ENCODE measurements at places on chromosomes 12 and 14. TPM values are rescaled to one million over a fixed set of nuclear protein-coding genes. Genes with fewer than 3 reads are reported as not detected.

DNA sequence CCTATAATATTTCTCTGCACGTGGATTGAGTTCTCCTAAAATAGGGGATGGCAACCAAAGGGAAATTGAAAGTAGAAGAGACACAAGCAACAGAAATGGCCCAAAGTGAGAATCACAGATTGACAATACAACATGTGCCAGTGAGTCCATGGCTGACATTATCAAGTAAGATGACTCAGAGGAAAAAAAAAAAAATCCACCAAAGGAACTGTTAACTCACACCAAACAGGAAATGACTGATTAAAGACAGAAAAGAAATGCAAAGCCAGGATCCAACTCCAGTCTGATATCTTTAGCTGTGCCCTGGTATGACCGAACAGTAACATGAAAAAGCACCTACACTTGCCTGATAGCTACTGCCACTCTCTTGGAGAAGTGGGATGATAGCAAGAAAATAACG is 485.0 kb downstream of the PRKD1 start:
- no peak overlapping the region for H3K4me3 ChIP-seq
- H3K4me1 ChIP-seq: peaks cover 3% of the 10 kb centered on the region
- no peaks in the 10 kb centered on the region for H3K27me3 ChIP-seq
- H3K36me3 ChIP-seq: no peaks in the 10 kb centered on the region
- DNase-seq: peak; percentile 79

GRCh38 chr14:92644171-92644969 is 104.1 kb downstream of the LGMN start:
- peaks cover 17% of the 10 kb centered on the region for H3K36me3 ChIP-seq
- DNase-seq: peak; percentile 85
- peaks cover 38% of the 10 kb centered on the region for H3K4me1 ChIP-seq
- no peaks in the 10 kb centered on the region for H3K27me3 ChIP-seq
- peak overlapping the region; percentile 76 for H3K27ac ChIP-seq

The CPM gene
- 8.8 TPM for total RNA-seq

The PTGDR gene
- not detected for total RNA-seq

The RNASE3 gene
- not detected for total RNA-seq

DNA sequence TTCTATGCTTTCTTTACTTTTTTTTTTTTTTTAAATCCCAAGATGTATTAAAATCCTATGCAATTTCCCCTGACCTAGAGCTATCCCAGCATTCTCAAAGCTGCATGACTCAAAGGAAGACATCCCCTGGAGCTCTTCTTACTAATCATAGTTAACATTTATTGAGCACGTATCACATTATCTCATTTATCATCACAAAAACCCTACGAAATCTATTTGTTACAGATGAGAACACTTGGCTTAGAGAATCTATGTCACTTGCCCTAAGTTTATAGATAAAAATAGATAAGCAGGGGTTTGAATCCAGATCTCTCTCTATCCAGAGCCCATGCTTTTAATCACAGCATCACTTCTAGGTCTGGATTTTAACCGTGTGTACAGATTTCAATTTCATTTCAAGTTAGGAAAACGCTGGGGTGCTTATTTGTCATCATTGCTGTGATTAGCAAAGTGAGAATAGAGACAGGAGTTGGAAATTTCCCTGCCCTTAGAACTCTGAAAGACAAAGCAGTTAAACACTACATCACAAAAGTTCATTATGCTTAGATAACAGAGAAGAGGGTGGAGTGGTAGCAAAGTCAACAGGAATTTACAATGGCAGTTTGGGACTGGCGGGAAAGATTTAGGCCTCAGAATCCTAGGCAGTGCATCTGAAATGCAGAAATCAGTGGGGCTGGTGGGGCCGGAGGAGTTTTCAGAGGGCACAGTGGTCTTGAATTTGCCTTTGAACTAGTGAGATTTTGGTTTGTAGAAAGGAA is 177.7 kb upstream of the FRMD6 start:
- no peak overlapping the region for H3K27ac ChIP-seq
- peak; percentile 74 for DNase-seq
- no peak overlapping the region for H3K4me3 ChIP-seq
- H3K36me3 ChIP-seq: no peaks in the 10 kb centered on the region
- H3K4me1 ChIP-seq: peaks cover 10% of the 10 kb centered on the region

- no peaks in the 10 kb centered on the region for H3K36me3 ChIP-seq
- H3K4me3 ChIP-seq: no peak overlapping the region
- H3K27me3 ChIP-seq: no peaks in the 10 kb centered on the region
- no peaks in the 10 kb centered on the region for H3K4me1 ChIP-seq
These were observed 162.5 kb downstream of the C12orf50 start for GRCh38 chr12:87866578-87867292.

DNA sequence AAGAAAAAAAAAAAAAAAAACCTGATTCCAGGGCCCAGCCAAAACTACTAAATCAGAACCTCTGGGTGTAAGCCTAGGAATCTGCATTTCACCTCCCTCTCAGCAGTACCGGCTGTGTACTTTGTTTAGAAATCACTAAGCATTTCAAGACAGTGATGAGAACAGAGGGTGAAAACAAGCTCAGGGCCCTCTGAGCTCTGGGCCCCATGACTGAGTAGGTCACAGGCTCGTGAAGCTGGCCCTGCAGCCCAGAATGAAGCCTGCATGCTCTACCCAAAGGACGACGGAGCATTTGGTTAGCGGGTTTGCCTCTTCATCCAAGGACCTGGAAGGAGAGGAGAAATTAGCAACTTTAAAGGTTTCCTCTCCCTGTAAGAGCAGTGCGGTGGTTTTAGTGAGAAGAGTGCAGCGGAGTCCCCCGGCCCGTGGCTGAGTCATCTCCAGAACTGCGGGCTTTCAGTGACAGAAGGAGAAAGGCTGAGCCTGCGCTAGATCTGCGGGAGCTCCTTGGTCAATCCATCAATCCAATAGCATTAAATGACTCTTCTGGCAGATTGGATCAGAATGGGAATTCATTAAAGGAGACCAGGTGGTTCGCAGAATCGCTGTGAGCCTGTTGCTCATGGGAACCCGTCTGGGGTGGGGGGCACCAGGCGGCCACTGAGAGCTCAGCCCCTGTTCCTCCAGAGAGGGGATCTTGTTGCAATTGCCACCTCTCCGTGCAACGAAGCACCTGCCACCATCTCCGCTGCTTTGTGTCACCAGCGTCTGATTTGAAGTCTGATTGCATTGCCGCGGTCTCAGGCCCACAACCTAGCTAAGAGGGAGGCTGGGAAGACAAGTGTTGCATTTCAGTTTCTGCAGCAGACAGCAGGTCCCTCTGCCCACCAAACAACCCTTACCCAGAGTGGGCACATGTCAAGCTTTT is 7.3 kb downstream of the IL31 start:
- H3K36me3 ChIP-seq: no peaks in the 10 kb centered on the region
- no peaks in the 10 kb centered on the region for H3K4me1 ChIP-seq
- DNase-seq: no peak
- H3K4me3 ChIP-seq: no peak overlapping the region
- H3K27me3 ChIP-seq: peaks cover 17% of the 10 kb centered on the region

DNA sequence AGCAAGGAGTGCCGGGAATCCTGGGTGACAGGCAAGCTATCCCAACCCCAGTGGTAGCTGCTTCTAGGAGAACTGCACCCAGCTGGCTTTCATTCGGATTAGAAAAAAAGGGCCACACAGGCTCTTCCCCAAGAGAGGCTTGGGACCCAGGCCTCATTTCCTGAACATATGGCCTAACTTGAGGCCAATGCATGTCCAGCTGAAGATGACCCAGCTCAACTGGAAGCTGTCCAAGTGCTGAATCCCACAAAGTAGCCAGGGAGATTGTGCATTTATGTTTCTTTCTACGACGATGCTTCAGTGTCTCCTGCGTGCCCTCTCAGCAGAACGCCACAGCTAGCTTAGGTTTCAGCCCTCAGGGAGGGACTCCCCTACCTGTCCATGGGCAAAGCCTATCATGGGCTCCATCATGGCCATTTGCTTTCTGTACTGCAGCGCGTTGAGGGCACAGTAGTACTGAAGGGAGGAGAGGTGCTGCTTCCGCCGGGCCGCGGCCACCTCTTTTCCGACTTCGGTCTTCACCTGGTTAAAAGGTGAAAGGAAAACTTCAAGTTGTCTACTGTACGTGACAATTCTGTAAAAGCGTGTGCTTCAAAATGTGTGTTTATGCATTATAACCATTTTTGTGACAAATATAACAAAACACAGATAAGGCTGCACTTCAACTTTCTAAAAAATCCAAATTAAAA is 29.1 kb downstream of the APPL2 start:
- no peaks in the 10 kb centered on the region for H3K27me3 ChIP-seq
- H3K27ac ChIP-seq: no peak overlapping the region
- H3K36me3 ChIP-seq: peaks cover 58% of the 10 kb centered on the region
- peaks cover 9% of the 10 kb centered on the region for H3K4me1 ChIP-seq
- DNase-seq: peak; percentile 50

- H3K4me1 ChIP-seq: peaks cover 10% of the 10 kb centered on the region
- no peaks in the 10 kb centered on the region for H3K36me3 ChIP-seq
- H3K27ac ChIP-seq: no peak overlapping the region
- H3K4me3 ChIP-seq: no peak overlapping the region
These were observed 145.6 kb upstream of the NCOR2 start for GRCh38 chr12:124713041-124713435.

DNA sequence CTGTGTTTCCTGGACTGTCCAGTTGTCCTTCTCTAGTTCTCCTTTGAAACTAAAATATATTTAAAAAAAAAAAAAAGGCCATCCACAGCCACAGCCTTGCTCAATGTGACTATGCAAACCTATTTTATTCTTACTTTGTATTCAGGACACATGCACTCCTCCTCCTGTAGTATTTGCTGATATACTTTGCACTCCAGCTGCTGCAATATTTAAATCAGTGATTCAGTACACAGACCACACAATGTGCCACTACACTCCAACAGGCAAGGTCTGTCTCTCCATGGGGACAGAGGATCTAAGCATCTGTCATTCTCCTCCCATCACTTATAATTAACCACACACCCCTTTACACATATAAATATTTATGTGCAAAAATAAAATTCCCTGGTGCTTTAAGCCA is 40.2 kb upstream of the CCDC196 start:
- no peak overlapping the region for H3K27ac ChIP-seq
- no peak for DNase-seq
- H3K4me1 ChIP-seq: no peaks in the 10 kb centered on the region
- no peaks in the 10 kb centered on the region for H3K27me3 ChIP-seq
- H3K4me3 ChIP-seq: no peak overlapping the region

- H3K4me3 ChIP-seq: no peak overlapping the region
- peaks cover 21% of the 10 kb centered on the region for H3K27me3 ChIP-seq
- H3K36me3 ChIP-seq: peaks cover 2% of the 10 kb centered on the region
- no peak overlapping the region for H3K27ac ChIP-seq
These were observed 2.3 kb upstream of the SMUG1 start for GRCh38 chr12:54191126-54191525.

DNA sequence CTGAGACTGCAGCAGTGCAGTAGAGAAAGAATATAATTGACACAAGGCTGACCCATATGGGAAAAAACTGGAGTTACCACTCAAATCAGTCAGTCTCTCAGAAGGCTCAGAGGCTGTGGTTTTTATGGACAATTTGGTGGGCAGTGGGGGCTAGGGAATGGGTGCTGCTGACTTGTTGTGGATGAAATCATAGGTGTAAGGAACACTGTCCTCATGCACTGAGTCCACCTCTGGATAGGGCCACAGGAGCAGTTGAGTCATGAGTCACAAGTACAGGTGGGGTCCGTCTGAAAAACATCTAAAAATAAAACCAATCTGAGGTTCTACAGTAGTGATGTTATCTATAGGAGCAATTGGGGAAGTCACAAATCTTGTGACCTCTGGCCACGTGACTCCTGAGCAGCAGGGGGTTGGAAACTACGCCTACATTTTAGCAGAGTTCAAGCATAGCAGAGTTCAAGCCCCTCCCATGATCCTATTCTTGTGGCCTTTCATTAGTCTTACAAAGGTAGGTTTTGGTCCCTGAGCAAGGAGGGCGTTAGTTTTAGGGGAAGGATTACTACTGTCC is 18.1 kb upstream of the SGPP1 start:
- H3K36me3 ChIP-seq: no peaks in the 10 kb centered on the region
- H3K4me3 ChIP-seq: no peak overlapping the region
- no peaks in the 10 kb centered on the region for H3K4me1 ChIP-seq

DNA sequence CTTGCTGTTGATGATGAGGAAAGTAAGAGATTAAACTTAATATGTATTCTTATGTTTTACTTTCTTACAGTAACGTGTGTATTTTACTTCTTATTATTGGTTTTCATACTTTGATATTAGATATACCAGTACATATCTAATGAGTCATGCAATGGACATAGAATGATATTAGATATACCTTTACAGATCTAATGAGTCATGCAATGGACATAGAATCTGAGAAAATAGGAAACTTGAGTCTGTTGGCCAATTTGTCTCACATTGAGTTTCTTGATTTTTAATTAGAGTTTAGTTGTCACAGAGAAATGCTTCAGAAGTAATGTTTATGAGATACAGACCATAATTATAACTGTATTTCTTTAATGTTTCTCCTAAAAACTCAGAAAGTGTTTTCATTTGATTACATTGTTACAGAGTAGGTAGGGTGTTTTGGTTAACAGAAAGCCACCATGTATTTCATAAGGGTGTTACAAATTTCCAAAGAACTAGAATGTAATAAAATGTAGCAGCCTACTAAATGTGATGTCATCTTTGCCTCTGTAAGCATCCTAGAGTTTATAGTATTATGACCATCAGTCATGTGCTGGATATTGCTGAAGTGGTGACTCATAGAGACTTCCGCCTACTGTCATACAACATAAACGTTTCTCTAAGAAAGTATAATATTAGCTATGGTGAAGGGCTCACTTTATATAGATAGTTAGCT is 3.0 kb downstream of the GAS2L3 start:
- no peak overlapping the region for H3K27ac ChIP-seq
- no peaks in the 10 kb centered on the region for H3K36me3 ChIP-seq
- H3K27me3 ChIP-seq: no peaks in the 10 kb centered on the region

- no peak overlapping the region for H3K27ac ChIP-seq
- no peaks in the 10 kb centered on the region for H3K36me3 ChIP-seq
- no peak for DNase-seq
These were observed 27.0 kb downstream of the TUNAR start for GRCh38 chr14:95903616-95904107.

The PCED1B gene
- 0.28 TPM for total RNA-seq

Data from IMR-90 (cell line).